ENCODE measurements at places on chromosomes 7 and 10.

DNA sequence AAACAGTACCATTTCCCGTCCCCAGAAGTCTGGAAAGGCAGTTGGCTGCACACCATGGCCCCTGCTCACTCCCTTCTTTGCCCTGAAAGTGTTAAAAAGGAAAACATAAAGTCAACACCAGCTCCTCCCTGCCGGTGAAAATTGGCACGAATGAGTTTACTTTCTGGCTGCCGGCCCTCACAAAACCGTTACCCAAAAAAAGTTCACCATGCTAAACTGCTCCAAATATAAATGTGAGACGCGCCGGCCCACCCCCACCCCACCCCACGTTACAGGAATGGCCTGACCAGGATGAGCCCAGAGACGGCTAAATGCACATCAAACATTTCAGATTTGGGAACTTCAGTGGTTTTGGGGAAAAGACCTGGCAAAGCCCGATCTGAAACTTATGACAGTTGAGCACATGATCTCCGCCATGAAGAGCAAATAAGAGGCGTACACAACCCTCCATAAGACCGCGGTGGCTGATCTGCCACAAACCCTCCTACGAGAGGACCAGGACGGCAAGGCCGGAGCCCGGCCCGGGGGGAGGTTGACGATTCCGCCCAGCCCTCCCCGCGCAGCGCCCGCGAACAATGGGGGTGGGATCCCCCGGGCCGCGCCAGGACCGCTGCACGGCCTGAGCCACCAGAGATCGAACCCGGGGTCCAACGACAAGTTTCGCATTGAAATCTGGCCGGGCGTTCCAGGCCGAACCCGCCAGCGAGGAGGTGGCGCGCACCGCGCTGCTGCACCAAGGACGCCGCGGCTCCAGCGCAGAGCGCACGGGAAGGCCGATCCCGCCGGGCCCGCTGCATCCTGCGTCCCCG, 952 bp downstream of the DIP2C start:
- no peak for DNase-seq

GRCh38 chr7:8197994-8198698, 63.8 kb downstream of the ICA1 start:
- no peak for DNase-seq

DNA sequence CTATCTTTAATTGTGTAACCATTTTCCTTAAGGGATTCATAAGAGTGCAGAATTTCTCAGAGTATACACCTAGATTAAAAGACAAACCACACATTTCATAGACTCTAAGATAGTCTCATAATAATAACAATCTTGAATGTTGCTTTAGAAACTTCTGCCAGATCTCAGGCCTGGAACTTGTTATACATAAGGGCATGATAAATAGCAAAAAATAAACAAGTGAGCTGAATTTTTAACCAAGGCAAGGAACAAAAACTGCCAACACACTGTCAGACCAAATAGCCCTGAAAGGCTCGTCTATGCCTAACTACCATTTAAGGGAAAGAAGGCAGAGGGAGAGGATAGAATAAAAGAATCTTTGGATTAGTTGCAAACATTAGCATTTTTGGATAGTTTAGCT, 65.8 kb upstream of the SEMA3C start:
- DNase-seq, result no peak

DNA sequence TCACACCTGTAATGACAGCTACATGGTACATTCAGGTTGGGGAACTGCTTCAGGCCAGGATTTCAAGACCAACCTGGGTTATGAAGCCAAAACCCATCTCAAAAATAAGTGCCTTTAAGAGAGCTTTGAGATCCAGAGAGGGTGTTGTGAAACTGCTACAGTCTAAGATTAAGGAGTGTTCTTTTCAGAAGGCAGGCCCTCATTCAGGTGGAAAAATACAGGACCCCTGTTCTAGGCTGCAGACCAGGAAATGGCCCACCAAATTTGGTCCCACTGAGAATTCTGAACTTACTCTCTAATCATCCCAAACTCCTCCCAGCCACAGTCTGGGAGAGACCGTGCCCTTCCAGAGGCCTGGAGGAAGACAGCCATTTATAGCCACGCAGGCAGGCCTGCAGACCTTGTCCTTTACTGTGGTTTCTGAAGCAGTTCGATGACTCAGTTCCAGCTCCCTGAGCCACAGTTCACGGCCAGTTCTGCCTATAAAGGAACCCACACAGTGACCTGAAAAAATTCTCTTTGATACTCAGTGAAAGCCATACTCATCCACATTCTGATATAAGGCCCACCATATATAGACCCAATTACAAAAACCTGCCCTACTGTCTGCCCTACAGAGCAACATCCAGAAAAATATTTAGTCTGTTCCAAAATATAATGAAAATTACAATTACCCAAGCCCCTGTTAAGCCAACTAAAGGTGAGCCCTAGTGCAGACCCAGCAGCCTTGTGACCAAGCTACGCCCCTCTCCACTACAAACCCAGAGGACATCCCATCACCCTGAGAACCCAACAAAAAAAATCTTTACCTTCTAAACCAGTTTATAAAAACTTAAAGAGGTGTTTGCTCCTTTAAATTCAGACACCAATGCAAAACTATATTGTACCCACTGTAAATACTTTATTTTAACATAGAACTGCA, 21.2 kb downstream of the ZNF680 start:
- no peak for DNase-seq

- DNase-seq, result no peak
Measured at GRCh38 chr7:131424219-131424822, 96.6 kb downstream of the MKLN1 start.

DNA sequence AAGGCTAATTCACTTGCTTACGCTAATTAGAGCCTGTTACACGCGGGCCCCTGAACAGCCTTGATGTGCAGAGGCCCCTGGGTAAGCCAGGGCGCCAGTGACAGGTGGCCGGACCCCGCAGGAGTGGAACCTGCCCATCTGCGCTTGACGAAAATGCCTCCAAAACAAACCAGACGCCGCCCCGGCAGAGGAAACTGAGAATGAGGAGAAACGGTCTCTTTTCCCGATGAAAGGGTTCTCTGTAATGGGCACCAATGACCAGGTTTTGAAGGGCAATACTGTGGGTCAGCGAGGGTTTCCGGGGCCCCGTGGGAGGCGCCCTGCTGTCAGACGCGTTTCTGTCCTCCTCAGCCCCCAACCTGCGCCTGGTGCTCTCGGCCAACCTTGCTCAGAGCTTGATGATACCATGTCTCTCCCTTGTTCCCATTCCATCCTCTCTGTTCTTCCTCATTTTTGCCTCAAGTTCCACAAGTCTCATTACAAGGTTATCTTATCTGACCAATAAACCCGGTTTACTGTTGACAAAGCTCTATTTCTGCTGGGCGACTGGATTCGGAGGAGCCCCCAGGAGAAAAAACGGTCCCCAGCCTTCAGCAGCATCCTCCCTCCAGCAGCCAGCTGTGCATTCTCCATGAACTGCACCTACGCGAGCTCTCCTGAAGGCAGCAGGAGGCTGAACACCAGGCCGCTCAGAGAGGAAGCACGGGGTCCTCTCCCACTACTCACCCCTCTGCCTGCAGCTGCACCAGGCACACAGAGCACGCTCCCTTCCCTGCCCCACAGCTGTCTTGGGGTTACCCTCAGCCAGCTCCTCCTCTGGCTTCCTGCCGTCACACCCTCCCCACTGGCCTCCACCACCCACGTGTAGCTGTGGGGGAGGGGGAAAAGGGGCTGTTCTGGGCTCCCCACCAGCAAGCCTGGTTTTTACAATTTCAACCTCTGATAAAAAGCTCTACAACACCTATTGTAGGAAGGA, 202.0 kb downstream of the MAD1L1 start:
- DNase-seq, result peak; percentile 31

GRCh38 chr7:116836048-116836447, 26.3 kb upstream of the CAPZA2 start:
- no peak for DNase-seq

GRCh38 chr7:28682801-28683200, 270.5 kb downstream of the CREB5 start:
- DNase-seq, result no peak

- DNase-seq, result no peak
Measured at GRCh38 chr7:44175730-44176129, 13.5 kb downstream of the GCK start.

- DNase-seq, result no peak
Measured at GRCh38 chr10:24209432-24209771, 464 bp downstream of the KIAA1217 start.

DNA sequence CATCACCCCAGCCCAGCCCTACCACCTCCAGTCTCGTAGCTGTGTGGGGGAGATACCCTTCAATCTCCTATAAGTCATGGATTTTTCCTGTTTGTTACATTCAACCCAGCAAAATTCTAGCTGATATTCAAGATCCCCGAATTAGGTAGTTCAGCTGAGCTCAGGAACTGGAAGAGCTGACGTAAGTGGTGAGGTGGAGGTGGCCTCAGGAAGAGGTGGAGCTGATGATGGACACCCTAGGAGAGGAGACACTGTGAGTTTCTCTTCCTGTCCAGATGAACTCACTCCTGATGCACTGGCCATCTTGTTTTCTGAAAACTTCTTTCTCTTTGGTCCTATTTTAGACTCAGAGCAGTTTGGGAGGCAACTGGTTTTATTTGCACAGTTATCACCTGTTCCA, 90.5 kb upstream of the PITRM1 start:
- no peak for DNase-seq

GRCh38 chr7:31811650-31812461, 124.8 kb downstream of the PPP1R17 start:
- DNase-seq, result peak; percentile 42

- DNase-seq, result no peak
Measured at GRCh38 chr10:113151190-113151666, 201.2 kb downstream of the TCF7L2 start.

- no peak for DNase-seq
Measured at GRCh38 chr7:140773104-140773503, 76.6 kb downstream of the NDUFB2 start.

- peak; percentile 88 for DNase-seq
Measured at GRCh38 chr7:2237109-2237602, 4.4 kb upstream of the MAD1L1 start.

DNA sequence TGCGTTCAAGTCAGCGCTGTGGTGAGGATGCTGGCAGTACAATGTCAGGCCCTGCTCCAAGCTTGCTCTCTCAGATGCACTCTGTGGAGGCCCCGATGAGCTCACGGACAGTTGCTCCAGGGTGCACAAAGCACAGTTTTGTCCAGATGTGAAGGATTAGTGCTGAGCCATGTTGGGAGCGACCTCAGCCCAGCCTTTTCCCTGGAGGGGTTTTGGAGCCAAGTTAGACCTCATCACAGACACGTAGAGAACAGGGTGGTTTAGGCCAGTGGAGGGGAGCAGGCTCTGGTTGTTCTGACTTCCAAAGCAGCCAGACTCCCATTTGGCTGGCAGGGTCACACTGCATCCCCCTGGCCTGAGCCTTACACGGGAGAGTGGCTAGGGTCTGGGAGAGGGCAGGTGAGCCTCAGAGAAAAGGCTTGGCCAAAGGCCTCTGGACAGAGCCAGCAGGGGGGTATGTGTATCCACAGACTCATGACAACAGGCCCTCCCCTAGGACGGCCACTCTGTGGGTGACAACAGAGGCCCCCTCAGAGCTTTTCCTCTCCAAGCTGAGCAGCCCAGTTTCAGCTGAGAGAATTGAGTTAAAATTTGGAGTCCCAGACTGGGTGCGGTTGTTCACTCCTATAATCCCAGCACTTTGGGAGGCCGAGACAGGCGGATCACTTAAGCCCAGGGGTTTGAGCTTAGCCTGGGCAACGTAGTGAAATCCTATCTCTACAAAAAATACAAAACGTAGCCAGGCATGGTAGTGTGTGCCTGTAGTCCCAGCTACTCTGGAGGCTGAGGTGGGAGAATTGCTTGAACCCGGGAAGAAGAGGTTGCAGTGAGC, 4.7 kb downstream of the PLAC9 start:
- no peak for DNase-seq

DNA sequence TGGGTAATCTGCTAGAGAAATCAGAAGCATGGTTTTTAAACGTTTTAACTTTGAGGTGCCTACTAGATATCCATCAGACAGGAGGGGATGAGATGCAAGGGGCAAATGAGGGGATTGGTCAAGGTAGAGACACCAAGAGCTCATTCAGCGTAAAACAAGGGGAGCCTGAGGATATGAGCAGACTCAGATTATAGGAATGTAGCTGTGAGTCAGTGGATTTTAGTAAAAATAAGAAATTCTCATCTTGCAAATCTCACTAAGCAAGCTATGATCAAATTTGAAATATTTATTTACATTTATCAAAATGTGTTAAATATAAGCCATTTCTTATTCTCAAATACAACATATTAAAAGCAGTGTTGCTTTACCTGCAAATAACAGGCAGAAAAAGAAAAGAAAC, 21.4 kb upstream of the TFEC start:
- no peak for DNase-seq

- no peak for DNase-seq
Measured at GRCh38 chr7:88116235-88116795, 103.5 kb downstream of the SRI start.

GRCh38 chr7:22601003-22601402, 101.0 kb upstream of the STEAP1B start:
- no peak for DNase-seq

GRCh38 chr10:50541921-50542320, 81.8 kb downstream of the SGMS1 start:
- DNase-seq, result no peak

- no peak for DNase-seq
Measured at GRCh38 chr7:141355032-141355431, 196.2 kb upstream of the AGK start.

DNA sequence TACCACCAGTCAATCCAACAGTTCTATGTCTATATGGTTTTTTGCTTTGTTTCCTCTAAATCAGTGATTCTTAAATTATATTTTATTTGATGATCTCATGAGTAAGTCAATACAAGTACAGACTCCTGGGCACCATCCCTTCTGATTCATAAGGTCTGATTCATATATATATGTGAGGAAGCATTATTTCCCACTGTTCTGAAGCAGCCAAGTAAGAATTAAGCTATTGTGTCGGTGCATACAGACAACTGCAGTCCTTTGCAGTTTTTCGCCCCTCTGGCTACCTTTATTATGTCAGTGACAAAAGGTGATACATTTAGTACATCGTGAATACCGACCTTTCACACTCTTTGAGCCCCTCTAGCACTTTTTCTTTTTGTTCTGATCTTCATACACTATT, 1079.6 kb upstream of the C7orf33 start:
- DNase-seq, result no peak

GRCh38 chr10:9781666-9782065, 1236.0 kb upstream of the CELF2 start:
- no peak for DNase-seq

- no peak for DNase-seq
Measured at GRCh38 chr10:119457966-119458766, 84.4 kb downstream of the RGS10 start.

DNA sequence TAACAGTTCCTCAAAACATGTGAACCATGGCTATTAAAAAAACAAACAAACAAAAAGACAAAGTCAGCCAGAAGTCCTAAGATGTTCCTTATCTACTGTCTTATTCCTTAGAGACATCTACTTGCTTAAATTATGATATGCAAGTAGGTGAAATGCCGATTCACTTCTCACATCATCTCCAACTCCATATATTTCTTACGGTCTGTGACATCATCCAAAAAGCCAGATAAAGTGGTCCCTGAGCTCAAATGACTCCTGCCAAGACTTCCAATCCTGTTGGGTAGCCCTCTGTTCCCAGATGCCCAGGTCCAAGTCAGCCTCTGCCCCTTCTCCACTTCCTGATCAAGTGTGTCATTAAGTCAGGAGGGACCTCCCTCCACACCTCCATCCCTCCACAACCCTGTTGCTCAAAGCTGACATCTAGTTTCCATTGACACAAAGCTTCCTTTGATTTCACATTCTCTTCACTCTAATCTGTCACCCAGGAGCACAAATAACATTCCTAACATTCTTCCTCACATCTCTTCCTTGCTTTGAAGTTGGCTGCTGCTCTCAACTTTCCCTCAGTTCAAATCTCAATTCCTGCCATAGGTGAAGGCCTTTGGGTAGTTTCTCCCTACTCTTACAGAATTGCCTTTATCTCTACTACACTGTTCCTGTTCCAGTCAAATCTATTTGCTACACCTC, 56.1 kb upstream of the PDLIM1 start:
- DNase-seq, result no peak
